ENCODE measurements at places on chromosomes 2 and 18. TPM values are rescaled to one million over a fixed set of nuclear protein-coding genes. Genes with fewer than 3 reads are reported as not detected.

DNA sequence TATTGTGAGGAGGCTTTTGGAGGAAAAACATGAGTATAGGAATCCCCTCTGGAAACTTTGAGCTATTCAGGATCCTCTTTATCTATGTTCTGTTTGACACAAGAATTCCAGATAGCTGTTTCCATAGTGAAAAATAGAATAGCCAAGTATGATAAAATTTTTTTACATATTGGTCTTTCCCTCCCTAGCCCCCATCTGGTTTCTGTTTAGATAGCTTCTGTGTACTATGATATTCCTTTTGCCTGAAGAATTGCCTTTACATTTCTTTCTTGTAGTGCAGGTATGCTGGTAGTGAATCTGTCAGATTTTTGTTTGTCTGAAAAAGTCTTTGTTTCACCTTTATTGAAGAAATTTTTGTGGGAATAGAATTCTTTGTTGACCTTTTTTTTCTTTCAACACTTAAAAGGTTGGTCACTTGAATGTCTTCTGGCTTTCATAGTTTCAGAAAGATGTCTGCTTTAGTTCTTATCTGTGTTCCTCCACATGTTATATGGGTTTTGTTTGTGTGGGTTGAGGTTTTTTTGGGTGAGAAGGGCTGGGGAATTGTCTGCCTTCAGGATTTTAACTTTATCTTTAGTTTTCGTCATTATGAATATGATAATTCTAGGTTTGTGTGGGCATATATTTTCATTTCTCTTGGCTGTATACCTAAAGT is 29.9 kb upstream of the FBLN7 start:
- H3K27me3 ChIP-seq: no peaks in the 10 kb centered on the region
- H3K27ac ChIP-seq: no peak overlapping the region
- H3K4me1 ChIP-seq: peaks cover 2% of the 10 kb centered on the region
- DNase-seq: no peak
- peaks cover 61% of the 10 kb centered on the region for H3K36me3 ChIP-seq
- no peak overlapping the region for H3K4me3 ChIP-seq

DNA sequence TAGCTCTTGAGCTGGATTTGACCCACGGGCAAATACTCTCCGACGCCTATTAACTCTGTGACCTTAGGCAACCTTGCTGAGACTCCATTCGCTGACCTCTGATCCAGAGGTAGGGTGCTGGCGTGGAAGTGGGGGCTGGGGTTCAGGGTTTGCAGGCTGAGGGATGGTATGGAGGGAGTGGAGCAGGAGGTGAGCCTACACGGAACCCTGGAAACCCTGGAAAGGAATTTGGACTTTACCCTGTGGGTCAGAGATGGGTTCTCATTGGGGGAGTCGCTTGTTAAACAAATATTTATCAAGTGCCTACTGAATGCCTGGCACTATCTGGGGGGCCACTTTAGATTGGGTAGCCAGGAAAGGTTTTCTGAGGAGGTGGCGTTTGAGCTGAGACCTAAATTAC is 58.2 kb upstream of the FZD7 start:
- H3K36me3 ChIP-seq: no peaks in the 10 kb centered on the region
- H3K4me3 ChIP-seq: no peak overlapping the region
- H3K27me3 ChIP-seq: peaks cover 3% of the 10 kb centered on the region
- no peak for DNase-seq
- H3K27ac ChIP-seq: no peak overlapping the region
- H3K4me1 ChIP-seq: peaks cover 25% of the 10 kb centered on the region

DNA sequence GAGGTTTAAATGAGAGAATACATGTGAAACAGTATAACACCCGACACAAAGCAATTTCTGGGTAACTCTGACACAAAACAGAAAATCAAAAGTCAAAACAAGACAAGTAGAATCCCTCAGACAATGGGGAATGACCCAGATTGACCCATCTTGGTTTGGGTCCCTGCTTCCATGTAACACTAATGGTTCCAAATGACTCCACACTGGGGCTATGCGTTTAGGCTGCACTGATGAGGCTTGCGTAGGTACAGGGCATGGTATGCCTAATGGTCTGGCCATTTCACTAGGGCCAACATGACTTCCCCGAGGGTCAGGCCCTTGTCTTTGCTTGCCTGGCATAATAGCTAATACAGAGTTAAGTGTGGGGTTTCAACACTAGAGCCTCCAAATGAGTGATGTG is 27.2 kb upstream of the NFE2L2 start:
- H3K27ac ChIP-seq: no peak overlapping the region
- peaks cover 10% of the 10 kb centered on the region for H3K4me1 ChIP-seq
- H3K4me3 ChIP-seq: no peak overlapping the region

- peaks cover 6% of the 10 kb centered on the region for H3K4me1 ChIP-seq
- H3K27me3 ChIP-seq: peaks cover 6% of the 10 kb centered on the region
- no peak overlapping the region for H3K27ac ChIP-seq
- no peak for DNase-seq
These were observed 2.0 kb downstream of the SNORC start for GRCh38 chr2:232871835-232872736.

Gene PLGLB1
- total RNA-seq: 1.8 TPM

Gene CAVIN2
- 1.8 TPM for total RNA-seq

DNA sequence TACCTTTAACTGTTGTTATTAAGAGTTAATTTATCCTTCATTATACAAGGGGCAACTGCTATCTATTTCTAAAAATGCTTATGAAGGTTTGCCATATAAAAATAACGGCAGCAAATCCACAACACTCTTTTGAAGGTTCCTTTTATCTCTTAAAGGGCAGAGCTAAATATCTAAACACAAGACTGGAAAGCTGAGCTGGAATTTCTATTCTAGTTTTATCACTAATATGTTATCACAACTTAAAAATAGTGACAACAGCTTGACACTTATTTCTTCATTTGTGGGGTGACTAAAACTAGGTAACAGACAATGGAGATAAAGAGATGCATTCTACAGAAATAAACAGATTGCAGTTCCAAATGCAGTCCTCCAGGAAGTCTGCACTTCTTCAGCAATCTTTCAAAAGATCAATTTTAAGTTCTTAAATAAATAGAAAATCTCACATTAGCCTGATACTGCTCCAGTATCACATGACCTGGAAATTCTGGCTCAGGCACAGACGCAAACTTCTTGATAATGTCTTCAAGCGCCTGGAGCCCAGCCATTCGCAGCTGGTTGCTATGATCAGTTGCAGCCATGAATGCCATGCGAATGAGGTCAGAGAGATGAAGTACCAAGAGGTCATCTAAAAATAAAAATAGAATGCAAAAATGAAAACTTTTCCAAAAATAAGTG is 54.0 kb upstream of the STRN start:
- H3K27me3 ChIP-seq: no peaks in the 10 kb centered on the region
- H3K4me1 ChIP-seq: peaks cover 17% of the 10 kb centered on the region
- DNase-seq: no peak
- peaks cover 26% of the 10 kb centered on the region for H3K36me3 ChIP-seq

- H3K4me1 ChIP-seq: peaks cover 10% of the 10 kb centered on the region
- no peak overlapping the region for H3K4me3 ChIP-seq
- no peaks in the 10 kb centered on the region for H3K36me3 ChIP-seq
- peak overlapping the region; percentile 34 for H3K27ac ChIP-seq
- DNase-seq: no peak
These were observed 188.6 kb downstream of the TMEM182 start for GRCh38 chr2:102950371-102950946.

Gene CNDP1
- 0.22 TPM for total RNA-seq

GRCh38 chr2:26767129-26767528 is 3.0 kb downstream of the SLC35F6 start:
- peaks cover 71% of the 10 kb centered on the region for H3K4me1 ChIP-seq
- H3K4me3 ChIP-seq: no peak overlapping the region
- no peak for DNase-seq
- no peaks in the 10 kb centered on the region for H3K27me3 ChIP-seq
- no peaks in the 10 kb centered on the region for H3K36me3 ChIP-seq

DNA sequence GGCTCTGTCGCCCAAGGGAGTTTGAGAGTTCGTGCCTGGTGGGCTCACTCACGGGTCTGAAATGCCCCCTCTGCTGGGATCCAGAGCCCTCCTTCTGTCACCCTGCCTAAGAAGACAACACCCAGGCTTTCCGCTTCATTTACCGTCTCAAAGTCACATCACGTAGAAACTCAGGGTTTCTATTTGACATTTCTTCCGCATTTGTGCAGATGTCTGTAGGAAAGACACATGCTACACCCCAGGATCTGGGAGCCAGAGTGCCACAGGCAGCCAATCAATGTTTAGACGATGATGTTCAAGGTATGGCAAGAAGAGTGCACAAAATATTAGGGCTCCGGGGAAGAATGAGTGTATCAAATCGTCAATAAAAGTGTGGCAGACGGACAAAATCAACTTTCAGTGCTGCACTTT is 24.4 kb upstream of the ACKR3 start:
- H3K4me1 ChIP-seq: peaks cover 43% of the 10 kb centered on the region
- H3K36me3 ChIP-seq: peaks cover 4% of the 10 kb centered on the region
- DNase-seq: no peak
- no peaks in the 10 kb centered on the region for H3K27me3 ChIP-seq
- no peak overlapping the region for H3K4me3 ChIP-seq

Gene CHST9
- 0.82 TPM for total RNA-seq

Data from chondrocyte (in vitro differentiated cells).